ENCODE measurements at places on chromosomes 11 and 22.
A peak's percentile ranks its signal among the peaks of the same experiment; 100 is the strongest.

GRCh38 chr11:3855808-3856491 is 486 bp downstream of the STIM1 start:
- H3K4me3 ChIP-seq, result peak overlapping the region; percentile 93
- no peaks in the 10 kb centered on the region for H3K27me3 ChIP-seq
- H3K36me3 ChIP-seq, result peaks cover 7% of the 10 kb centered on the region
- peak; percentile 64 for DNase-seq
- H3K4me1 ChIP-seq, result peaks cover 68% of the 10 kb centered on the region

GRCh38 chr11:70252844-70253243 is 17.6 kb upstream of the PPFIA1 start:
- no peak overlapping the region for H3K4me3 ChIP-seq
- H3K4me1 ChIP-seq, result no peaks in the 10 kb centered on the region
- no peaks in the 10 kb centered on the region for H3K27me3 ChIP-seq
- H3K36me3 ChIP-seq, result no peaks in the 10 kb centered on the region

- no peak for DNase-seq
- no peak overlapping the region for H3K4me3 ChIP-seq
- no peaks in the 10 kb centered on the region for H3K4me1 ChIP-seq
- H3K36me3 ChIP-seq, result no peaks in the 10 kb centered on the region
- H3K27me3 ChIP-seq, result peaks cover 19% of the 10 kb centered on the region
- H3K27ac ChIP-seq, result no peak overlapping the region
Observed at GRCh38 chr11:119780222-119780953, 51.4 kb upstream of the NECTIN1 start.

GRCh38 chr11:118267486-118267885 is 3.4 kb upstream of the MPZL2 start:
- H3K36me3 ChIP-seq, result peaks cover 8% of the 10 kb centered on the region
- H3K4me1 ChIP-seq, result peaks cover 22% of the 10 kb centered on the region
- H3K27ac ChIP-seq, result no peak overlapping the region
- DNase-seq, result no peak
- no peak overlapping the region for H3K4me3 ChIP-seq
- peaks cover 6% of the 10 kb centered on the region for H3K27me3 ChIP-seq

GRCh38 chr11:3825473-3826154 is 15.1 kb downstream of the RHOG start:
- no peaks in the 10 kb centered on the region for H3K27me3 ChIP-seq
- H3K4me1 ChIP-seq, result peaks cover 33% of the 10 kb centered on the region
- no peak overlapping the region for H3K4me3 ChIP-seq
- peaks cover 52% of the 10 kb centered on the region for H3K36me3 ChIP-seq
- no peak for DNase-seq

- peak overlapping the region; percentile 44 for H3K27ac ChIP-seq
- no peak overlapping the region for H3K4me3 ChIP-seq
- peaks cover 36% of the 10 kb centered on the region for H3K4me1 ChIP-seq
- peaks cover 7% of the 10 kb centered on the region for H3K36me3 ChIP-seq
- no peak for DNase-seq
- H3K27me3 ChIP-seq, result no peaks in the 10 kb centered on the region
Observed at GRCh38 chr11:86174101-86175046, 70.2 kb upstream of the EED start.

DNA sequence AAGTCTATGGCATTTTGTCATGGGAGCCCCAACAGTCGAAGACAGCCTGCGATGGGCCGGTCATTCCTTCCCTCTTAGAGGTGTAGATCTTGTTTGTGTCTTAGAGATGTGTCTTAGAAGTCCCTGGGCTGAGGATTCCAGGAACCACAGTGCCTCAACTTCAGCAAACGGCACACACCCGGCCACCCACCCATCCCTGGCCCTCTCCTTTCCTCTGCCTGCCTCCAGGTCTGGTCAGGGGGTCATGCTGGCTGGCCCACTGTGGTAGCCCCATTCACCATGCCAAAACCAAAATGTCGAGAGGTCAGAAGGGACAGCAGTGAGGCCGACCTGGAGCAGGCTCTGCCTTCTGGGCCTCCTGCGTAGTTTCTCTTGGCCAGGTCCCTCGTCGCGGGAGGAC is 857.9 kb downstream of the TBC1D22A start:
- H3K4me1 ChIP-seq, result no peaks in the 10 kb centered on the region
- H3K36me3 ChIP-seq, result no peaks in the 10 kb centered on the region
- peaks cover 8% of the 10 kb centered on the region for H3K27me3 ChIP-seq
- H3K27ac ChIP-seq, result no peak overlapping the region

DNA sequence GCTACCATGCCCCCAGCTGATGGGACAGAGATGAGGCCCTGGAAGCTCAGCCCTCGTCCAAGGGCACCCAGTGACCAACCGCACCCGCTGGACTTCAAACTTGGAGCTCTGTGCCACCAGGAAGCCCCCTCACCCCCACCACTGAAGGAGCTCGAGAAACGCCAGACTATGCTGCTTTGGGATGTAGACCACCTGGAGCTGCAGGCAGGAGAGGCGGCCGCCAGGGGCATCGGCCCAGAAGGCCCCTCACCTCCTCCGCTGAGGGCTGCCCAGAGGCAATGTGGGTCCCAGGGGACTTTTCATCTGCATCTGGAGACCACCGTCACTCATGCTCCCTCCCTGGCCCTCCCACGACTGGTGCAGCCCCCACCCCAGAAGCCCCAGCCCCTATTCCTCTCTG is 28.3 kb downstream of the CDKN1C start:
- DNase-seq, result no peak
- H3K27me3 ChIP-seq, result peaks cover 11% of the 10 kb centered on the region
- H3K36me3 ChIP-seq, result no peaks in the 10 kb centered on the region
- no peak overlapping the region for H3K27ac ChIP-seq
- no peak overlapping the region for H3K4me3 ChIP-seq

DNA sequence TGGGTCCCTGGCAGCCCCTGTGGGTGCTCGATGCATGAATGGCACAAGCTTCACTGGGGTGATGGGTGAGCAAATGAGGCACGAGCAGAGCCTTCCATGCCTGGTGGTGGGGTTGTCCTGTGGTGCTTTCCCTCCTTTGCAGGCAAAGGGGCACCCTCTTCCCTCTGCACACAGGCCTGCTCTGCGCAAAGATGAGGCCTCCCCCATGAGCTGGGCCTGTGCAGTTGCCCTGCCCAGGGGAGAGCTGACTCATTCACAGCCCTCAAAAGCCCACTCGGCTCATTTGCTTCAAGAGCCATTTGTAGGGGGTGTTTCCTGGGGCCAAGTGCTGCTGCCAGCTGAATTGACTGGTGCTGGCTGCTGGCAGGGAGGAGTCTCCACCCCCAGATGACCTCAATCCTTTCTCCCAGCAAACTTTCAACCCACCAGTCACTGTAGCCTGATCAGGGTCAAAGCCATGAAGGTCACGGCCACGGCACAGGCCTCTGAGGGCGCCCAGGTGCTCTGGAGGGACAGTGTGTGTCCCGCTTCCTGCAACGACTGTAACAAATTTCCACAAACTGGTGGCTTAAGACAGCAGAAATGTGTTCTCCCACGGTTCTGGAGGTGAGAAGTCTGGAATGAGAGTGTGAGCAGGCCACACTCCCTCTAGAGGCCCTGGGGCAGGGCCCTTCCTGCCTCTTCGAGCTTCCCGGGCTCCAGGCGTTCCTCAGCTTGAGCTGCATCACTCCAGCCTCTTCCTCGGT is 48.8 kb upstream of the ANO1 start:
- peaks cover 6% of the 10 kb centered on the region for H3K27me3 ChIP-seq
- no peaks in the 10 kb centered on the region for H3K36me3 ChIP-seq
- no peak overlapping the region for H3K27ac ChIP-seq
- no peaks in the 10 kb centered on the region for H3K4me1 ChIP-seq

- H3K27me3 ChIP-seq, result peaks cover 12% of the 10 kb centered on the region
- peak overlapping the region; percentile 68 for H3K27ac ChIP-seq
- peaks cover 78% of the 10 kb centered on the region for H3K4me1 ChIP-seq
- peak overlapping the region; percentile 87 for H3K4me3 ChIP-seq
- DNase-seq, result peak; percentile 67
- peaks cover 1% of the 10 kb centered on the region for H3K36me3 ChIP-seq
Observed at GRCh38 chr11:62545437-62546243, 966 bp downstream of the AHNAK start.

DNA sequence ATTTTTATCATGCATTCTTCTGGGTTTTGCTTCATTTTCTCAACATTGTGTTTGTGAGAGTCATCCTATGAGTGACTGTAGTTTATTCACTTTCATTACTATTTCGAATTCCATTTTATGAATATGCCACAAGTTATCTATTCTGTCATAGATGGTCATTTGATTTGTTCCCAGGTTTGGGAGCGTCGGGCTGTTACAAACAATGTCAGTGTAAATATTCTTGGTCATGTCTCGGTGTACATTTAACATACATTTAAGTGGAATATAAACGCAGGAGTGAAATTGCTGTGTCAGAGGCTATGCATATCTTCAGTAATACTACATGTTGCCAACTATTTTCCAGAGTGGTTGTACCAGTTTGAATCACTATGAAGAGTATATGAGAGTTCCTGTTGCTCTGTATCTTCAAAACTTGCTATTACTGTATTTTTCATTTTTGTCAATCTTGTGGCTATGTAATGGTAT is 2.4 kb downstream of the TRIM44 start:
- no peaks in the 10 kb centered on the region for H3K27me3 ChIP-seq
- peaks cover 49% of the 10 kb centered on the region for H3K4me1 ChIP-seq
- H3K4me3 ChIP-seq, result peak overlapping the region; percentile 28
- peaks cover 49% of the 10 kb centered on the region for H3K36me3 ChIP-seq
- DNase-seq, result no peak

- DNase-seq, result no peak
- no peak overlapping the region for H3K4me3 ChIP-seq
- H3K4me1 ChIP-seq, result no peaks in the 10 kb centered on the region
- no peaks in the 10 kb centered on the region for H3K36me3 ChIP-seq
- no peak overlapping the region for H3K27ac ChIP-seq
- no peaks in the 10 kb centered on the region for H3K27me3 ChIP-seq
Observed at GRCh38 chr11:96706761-96707160, 316.9 kb downstream of the JRKL start.

- H3K27me3 ChIP-seq, result peaks cover 4% of the 10 kb centered on the region
- no peak overlapping the region for H3K27ac ChIP-seq
- H3K4me3 ChIP-seq, result no peak overlapping the region
- H3K4me1 ChIP-seq, result peaks cover 3% of the 10 kb centered on the region
- H3K36me3 ChIP-seq, result no peaks in the 10 kb centered on the region
- DNase-seq, result no peak
Observed at GRCh38 chr11:121967131-121967704, 148.8 kb downstream of the BLID start.

DNA sequence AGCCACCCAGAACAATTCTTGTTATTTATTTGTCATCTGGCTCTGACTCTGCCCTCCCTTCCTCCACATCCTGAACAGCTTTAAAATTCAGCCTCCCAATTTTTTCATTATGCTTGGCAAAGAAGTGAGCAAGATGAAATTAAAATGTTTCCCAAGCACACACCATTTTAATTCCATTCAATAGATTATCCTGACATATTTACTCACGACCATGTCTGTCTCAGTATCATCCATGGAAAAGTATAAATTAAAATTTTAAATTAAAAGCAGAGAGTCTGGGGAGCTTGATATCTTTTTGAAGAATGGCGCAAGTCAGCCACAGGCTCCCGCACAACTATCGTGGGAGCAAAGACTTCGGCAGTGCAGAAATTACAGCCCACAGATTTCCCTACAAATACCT is 862.4 kb downstream of the OPCML start:
- H3K4me3 ChIP-seq, result no peak overlapping the region
- H3K36me3 ChIP-seq, result no peaks in the 10 kb centered on the region
- H3K27me3 ChIP-seq, result no peaks in the 10 kb centered on the region
- H3K27ac ChIP-seq, result no peak overlapping the region
- H3K4me1 ChIP-seq, result no peaks in the 10 kb centered on the region

DNA sequence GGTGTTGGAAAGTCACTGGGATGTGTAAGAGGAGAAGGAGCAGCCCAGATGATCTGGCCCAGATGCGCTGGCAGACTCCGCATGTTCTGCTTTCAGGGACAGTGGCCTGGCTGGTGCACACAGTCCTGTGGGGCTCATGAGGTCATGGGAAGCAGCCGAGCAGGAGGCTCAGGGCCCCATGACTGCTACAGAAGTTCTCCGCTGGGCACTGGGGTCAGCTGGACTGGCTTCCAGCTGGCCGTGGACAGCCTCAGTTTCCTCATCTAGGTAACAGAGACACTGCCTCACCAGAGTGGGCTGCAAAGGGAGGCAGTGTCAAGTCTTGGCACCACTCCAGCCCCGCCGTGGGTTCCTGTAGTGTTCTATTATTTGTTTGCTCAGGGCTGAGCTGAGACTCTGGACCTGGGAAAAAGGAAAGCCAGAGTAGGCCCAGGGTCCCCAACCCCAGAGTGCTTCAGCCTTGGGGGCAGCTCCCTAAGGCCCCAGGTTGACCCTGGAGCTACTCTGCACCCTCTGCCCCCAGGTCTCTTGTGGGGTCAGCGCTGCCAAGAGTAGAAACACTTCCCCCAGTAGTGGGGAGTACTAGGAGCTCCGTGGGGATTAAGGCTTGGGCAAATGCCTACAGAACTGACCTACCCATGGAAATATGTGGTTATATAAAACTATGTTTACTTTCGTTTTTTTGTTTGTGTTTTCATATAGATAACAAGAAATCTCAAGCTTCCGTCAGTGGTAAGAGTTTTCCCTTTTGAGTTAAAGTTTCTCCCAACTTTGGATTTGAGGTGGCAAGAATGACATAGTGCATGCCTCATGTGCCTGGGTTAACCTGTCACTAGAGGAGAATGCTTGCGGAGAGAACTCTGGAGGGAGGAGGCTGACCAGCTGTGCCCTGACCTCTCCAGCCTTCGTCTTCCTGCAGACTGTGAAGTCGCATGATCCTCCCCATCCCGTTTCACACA is 45.3 kb downstream of the MED15 start:
- H3K27me3 ChIP-seq, result no peaks in the 10 kb centered on the region
- H3K36me3 ChIP-seq, result peaks cover 63% of the 10 kb centered on the region
- H3K4me1 ChIP-seq, result peaks cover 98% of the 10 kb centered on the region
- peak overlapping the region; percentile 99 for H3K27ac ChIP-seq

DNA sequence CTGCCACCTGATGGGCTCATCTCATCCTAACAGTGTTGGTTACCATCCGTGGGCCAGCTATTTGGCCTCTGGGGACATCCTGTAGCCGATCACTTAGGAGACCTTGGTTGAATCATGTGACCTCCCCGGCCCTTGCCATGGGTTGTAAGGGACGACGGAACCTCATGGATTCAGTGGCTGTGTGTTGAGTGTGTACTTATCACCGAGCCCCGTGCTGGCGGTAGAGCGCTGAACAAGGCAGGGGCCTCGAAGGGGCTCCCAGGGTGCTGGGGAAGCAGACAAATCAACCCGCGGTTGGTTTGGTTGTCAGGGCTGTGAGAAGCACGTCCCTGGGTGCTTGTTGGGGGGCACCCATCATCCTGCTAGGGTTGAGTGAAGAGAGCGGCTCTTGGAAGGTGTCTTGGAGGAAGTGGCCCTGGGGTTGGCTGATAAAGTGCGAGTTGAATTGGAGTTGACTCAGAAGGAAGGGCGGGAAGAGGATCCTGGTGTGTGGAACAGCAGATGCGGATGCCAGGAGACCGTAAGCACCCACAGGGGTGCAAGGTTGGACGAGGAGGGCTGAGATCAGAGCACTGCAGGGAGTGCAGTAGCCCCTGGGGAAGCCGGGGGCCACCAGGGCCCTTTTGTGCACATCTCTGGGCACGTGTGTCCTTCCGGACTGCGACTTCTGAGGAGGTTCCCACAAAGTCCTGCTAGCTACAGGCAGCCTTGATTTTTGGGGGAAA is 53.6 kb downstream of the MPPED1 start:
- no peaks in the 10 kb centered on the region for H3K4me1 ChIP-seq
- H3K36me3 ChIP-seq, result peaks cover 5% of the 10 kb centered on the region
- no peak overlapping the region for H3K27ac ChIP-seq
- peaks cover 35% of the 10 kb centered on the region for H3K27me3 ChIP-seq
- no peak for DNase-seq
- no peak overlapping the region for H3K4me3 ChIP-seq

Data from activated naive CD8-positive, alpha-beta T cell treated with anti-CD3 and anti-CD28 coated beads, Interleukin-2, amount 50 U/mL, for 24 hours (primary cell).